ENCODE measurements at places on chromosomes 2 and 18.
A peak's percentile ranks its signal among the peaks of the same experiment; 100 is the strongest.

GRCh38 chr2:28430788-28431418, 38.2 kb downstream of the FOSL2 start:
- no peak for DNase-seq

DNA sequence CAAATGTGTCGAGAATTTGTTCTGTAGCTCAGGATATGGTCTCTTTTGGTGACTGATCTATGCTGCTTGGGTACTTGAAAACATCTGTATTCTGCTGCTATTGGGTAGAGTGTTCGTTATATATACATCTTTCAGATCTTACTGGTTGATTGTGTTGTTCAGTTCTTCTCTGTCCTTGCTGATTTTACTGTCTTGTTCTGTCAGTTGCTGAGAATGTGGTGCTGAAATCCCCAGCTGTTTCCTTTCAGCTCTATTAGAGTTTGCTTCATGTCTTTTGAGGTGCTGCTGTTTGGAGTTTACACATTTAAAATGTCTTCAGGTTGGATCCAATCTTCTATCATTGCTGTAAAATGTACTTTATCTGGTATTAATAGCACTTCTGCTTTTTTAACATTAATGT, 12.9 kb downstream of the BCL2L11 start:
- DNase-seq, result no peak

GRCh38 chr2:3322311-3322970, 55.2 kb downstream of the EIPR1 start:
- no peak for DNase-seq

- DNase-seq, result peak; percentile 43
These were observed 73.1 kb downstream of the RAB3GAP1 start for GRCh38 chr2:135124924-135125886.

DNA sequence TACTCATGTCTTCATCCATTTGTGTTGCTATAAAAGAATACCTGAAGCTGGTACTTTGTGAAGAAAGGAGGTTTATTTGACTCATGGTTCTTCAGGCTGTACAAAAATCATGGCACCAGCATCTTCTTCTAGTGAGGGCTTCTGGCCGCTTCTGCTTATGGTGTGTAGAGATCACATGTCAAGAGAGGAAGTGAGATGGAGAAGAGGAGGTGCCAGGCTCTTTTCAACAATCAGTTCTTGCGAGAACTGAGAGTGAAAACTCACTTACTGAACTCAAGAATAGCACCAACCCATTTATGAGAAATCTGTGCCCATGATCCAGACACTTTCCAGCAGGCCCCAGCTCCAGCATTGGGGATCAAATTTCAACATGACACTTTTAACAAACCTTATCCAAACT, 30.0 kb upstream of the BARD1 start:
- DNase-seq, result no peak

- DNase-seq, result peak; percentile 54
These were observed 676 bp downstream of the ACTR2 start for GRCh38 chr2:65228263-65228750.

GRCh38 chr2:239429473-239430350, 28.9 kb upstream of the HDAC4 start:
- DNase-seq, result no peak

GRCh38 chr2:61750624-61751023, 103.2 kb downstream of the FAM161A start:
- DNase-seq, result peak; percentile 63

DNA sequence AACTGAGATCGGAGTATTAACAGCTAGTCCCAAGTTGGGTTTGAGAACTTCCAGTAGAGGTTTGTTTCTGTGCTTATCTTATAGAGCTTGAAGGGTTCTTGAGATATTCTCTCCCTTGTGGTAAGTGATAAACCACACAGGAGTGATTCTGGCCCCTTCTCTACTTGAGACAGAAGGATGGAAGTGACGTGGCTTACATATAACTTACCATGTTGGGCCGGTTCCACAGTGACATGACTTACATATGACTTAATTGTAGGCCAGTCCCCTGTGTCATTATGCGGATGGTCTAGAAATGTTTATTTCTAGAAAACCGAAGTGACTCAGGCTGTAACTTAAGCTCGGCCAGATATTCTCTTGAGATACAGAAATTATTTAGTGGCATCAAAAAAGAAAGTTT, 62.7 kb downstream of the TRAPPC12 start:
- peak; percentile 40 for DNase-seq

DNA sequence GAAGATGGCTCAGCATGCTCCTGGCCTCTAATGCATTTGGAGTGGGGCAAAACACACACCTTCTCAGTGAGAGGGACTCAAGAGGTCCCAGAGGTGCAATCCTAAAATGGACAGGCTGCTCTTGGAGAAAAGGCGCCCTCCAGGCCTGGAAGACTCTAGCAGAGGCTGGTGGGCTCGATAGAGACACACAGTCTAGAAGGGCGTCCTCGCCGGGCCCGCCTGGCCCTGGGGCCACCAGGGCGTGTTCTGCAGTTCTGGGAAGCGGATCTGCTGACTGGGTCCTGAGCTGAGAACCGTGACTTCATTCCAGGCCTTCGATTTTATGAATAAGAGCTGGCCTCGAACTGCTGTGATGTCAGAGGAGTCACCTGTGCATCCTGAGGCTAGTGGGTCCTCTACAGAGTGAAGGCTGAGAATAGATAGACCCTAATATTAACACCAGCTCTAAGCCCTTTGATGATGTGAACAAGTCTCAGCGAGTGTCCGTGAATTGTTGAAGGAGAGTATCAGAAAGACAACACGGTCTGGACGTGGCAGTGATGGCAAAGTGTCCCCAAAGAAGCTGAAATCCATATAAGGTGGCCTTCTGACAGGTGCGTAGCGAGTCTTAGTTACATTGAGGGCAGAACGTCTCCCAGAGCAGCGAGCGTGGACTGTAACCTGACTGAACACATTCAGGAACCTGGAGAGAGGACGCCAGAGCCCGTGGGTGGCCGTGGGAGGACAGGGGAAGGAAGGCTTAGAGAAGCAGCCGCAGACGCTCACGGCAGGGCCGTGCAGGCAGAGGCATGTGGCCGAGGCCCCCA, 136.9 kb downstream of the PTGR3 start:
- no peak for DNase-seq

GRCh38 chr2:78147466-78147865, 625.3 kb upstream of the LRRTM4 start:
- no peak for DNase-seq

DNA sequence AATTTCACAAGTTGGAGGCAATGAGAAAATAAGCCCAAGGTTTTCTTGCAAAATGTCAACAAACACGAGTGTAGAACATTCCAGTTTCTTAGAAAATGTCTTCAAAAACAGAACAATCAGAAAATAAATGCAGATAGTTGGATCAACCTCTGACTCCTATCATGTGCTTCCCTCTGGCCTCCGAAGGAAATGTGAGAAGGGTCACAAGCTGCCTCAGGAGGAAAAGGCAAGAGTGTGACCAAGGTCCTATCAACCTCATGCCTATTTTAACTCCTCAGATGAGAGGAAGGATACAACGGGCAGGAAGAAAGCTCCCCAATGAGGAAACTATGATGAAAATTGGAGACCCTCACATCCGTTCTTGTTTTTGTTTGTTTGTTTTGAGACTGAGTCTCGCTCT, 7.9 kb downstream of the SCYGR5 start:
- no peak for DNase-seq

GRCh38 chr2:11480859-11481258, 14.9 kb upstream of the E2F6 start:
- no peak for DNase-seq

DNA sequence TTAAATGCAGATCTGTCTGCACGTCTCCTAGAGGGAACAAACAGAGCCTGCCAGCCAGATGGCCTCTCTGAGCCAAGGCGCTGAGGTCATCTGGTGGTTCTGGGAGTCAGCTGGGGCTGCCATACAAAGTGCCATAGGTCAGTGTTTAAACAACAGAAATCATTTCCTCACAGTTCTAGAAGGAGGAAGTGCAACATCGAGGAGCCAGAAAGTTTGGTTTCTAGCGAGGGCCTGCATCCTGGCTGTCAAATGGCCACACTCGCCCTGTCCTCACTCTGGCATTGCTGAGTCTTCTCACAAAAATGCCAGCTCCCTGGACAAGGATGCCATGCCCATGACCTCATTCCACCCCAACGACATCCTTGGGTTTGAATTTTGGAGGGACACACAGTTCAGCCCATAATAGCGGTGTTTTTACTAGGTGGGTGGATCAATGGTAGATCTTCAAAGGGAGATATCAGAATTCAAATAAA, 59.6 kb downstream of the MYT1L start:
- DNase-seq, result no peak

DNA sequence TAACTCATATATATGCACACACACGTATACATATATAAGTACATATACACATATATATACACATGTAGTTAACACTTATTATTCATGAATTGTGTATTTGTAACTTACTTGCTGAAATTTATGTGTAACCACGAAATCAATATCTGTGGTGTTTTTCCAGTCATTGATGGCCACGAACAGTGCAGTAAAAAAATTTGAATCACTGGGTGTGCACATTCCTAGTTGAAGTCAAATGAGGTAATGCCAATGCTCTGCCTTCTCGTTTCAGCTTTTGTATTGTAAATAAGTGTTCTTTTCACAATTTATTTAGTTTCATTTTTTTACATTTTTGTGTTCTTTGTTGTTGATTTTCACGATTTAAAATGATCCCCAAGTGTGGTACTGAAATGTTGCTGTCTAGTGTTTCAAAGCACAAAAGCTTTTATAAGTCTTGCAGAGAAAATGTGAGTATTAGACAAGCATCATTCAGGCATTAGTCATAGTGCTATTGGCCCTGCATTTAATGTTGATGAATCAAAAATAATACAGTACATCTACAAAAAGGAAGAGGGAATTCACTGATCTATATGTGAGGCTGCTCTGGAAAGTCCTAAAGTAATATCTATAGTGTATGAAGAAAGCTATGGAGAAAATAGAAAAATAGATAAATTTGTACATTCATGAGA, 419.0 kb downstream of the DSC3 start:
- no peak for DNase-seq

GRCh38 chr2:150809103-150809502, 321.6 kb upstream of the RND3 start:
- no peak for DNase-seq

DNA sequence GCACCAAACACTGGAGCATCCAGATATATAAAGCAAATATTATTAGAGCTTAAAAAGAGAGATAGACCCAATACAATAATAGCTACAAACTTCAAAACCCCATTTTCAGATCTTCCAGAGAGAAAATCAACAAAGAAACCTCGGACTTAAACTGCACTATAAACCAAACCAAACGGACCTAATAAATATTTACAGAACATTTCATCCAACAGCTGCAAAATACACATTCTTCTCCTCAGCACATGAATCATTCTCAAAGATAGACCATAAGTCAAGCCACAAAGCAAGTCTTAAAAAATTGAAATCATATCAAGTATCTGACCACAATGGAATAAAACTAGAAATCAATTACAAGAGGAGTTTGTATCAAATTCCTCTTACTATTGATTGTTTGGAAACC, 140.2 kb upstream of the OTOS start:
- no peak for DNase-seq

DNA sequence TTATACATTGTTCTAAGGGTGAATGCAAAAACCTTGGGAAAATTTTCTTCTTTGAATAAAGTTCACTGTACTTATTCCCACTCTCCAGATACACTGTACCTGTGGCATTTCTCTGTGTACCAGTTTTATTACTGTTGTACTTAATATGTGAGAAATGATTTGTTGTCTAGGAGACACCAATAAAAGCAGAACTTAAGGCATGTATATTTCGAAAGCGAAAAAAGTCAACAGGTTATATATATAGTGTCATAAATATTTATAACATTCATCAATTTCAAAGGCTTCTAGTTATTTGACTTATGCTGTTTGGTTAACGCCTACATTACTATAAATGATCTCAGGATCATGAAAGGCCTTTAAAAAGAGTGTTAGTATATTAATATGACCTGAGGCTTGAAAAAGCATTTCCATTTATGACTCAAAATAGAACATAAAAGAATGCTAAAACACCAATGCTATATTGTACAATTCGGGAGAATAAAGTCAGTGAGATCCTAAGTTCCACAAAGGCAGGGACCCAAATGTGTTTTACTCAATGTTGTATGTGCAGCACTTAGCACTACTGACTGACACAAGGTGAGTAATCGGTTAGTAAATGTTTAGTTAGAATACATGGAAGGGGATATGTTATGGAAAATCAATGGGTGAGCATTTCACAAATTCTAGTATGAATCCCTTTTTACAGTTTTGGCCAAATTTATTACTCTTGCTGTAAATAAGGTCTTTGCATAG, 32.2 kb upstream of the HNRNPA3 start:
- DNase-seq, result no peak

DNA sequence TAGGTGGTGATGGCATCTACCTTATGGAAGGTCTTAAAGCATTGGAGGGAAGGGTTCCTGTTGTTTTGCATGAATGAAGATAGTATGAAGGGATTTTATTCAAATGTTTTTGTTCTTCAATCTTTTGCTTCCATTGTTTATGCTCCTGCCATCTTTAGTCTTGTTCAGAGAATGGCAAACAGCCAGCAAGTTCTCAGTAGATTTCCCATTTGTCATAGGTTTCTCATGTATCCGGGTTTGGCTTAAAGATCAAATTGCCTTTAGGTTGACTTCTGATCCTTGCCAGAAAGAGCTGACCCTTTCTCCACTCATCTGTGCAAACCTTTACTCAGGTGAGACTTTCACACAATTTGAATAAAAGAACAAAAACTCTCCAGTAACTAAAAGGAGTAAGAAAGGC, 44.2 kb upstream of the STAT4 start:
- peak; percentile 60 for DNase-seq

- peak; percentile 2 for DNase-seq
These were observed 226.9 kb downstream of the TMEM163 start for GRCh38 chr2:134491771-134492441.

DNA sequence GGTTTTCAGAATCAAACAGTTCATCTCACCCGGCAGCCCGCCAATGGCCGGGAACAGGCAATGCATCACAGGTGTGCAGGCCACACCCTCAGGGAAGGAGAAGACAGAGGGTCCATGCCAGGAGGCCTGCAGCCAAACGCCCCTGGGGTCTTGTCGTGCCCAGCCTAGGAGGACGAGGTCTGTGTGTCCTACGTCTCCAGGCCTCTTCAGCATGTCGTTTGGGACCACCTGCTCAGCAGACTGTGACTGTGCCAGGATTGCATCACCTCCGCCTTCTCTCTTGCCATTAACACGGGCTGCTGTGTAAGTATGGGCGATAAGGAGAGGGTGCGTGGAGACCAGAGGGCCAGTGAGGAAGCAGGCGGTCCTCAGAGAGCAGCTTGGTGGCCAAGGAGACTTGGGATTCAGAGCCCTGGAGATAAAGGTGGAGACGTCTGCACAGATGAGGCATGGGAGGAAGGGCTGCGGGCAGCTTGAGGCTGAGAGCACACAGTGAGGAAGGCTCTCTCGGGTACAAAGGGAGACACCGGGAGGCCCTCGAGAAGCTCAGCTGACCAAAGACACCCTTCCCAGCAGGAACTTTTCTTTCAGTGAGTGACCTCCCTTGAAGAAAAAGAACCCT, 37.4 kb upstream of the KLHL29 start:
- no peak for DNase-seq

DNA sequence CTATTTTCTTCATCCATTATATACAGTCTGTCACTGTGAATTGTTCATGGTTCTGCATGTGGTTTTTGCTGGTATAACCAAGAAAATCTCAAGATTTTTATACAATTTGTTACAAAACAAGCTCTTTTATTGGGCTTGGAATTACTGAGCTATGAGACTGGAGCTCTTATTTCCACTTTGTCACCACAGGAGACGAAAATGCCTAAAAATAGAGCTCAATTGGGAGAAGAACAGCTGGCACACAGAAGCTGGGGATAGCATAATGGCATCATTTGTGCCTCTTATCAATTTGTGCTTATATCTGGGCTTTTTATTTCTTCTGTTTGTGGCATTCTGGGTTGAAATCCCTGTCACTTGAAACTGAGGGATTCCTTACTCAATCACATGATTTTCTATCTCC, 219.1 kb downstream of the CALCRL start:
- DNase-seq, result no peak

Data from cardiac fibroblast (primary cell).